ENCODE measurements at places on chromosomes 4 and X.

DNA sequence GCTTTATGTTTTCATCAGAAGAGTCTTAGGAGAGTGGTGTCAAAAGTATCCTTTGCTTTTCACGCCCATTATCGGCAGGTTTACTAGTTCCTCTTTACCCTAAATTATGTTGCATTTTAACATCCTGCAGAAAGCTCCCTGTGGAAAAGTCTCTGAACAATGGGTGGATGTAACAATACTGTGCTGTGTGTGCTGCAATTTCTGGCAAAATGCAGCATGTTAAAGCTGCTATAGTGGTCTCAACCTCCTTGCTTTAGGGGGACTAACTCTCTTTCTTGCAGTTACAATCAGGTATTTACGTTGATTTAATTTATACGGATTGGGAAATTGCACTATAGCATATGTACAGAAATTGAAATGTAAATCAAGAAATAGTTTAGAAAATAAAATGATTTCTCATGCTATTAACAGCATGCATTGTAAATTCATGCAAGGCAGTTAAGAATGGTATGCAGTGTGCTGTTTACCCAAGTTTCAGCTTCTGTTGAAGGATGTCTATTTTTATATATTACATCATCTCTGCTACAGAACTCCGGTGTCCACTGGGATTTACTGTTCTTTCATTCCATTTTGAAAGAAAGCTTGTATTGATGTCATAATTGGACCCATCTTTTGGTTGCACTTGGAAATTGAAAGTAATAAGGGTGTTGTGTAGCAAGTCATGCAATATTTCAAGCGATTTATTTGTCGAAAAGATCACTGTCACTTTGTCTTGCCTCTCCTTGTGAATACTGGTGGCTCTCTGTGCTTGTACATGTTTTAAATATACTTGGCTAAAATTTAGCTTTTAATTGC lies 145.7 kb downstream of the RAPGEF2 start:
- DNase-seq, result peak; percentile 42

GRCh38 chrX:128891554-128891953 lies 631.7 kb downstream of the SMARCA1 start:
- DNase-seq, result no peak

- DNase-seq, result no peak
These were observed 363.8 kb upstream of the FTHL17 start for GRCh38 chrX:31435592-31435991.

DNA sequence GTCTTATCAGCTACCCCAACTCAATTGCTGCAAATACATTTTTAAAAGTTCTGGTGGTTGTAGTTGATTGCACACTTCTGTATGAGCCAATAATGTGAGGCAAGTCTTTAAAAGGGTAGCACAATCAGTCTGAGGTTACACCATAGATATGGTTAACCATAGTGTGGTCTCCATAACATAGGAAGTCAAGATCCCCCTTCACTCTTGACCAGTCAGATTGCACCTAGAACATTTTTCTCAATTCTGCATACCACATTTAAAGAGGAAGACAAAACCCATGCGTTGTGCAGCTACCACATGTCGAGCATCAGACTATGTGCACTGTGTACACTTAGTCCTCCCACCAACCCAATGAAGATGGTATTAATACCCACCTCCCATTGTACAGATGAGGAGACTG lies 26.5 kb upstream of the CYBB start:
- DNase-seq, result no peak

DNA sequence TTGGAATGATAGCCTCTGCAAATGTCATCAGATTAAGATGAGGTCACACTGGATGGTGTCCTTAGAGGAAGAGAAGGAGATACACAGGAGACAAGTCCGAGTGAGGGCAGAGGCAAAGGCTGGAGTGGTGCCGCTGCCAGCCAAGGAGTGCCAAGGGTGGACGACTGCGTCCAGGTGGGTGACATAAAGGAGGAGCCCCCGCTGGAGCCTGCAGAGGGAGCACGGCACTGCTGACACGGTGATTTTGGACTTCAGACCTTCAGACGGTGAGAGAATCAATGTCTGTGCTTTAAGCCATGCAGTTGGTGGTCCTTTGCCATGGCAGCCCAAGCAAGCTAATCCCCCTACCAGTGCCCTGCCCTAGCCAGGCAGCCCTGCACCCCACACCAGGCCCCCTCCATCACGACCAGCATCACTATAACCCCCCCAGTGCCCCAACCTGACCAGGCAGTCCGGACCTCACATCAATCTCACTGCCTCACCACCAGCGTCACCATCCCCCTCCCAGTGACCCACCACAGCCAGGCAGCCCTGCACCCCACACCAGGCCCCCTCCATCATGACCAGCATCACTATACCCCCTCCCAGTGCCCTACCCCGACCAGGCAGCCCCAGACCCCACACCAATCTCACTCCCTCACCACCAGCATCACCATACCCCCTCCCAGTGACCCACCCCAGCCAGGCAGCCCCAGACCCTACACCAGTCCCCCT lies 130.0 kb downstream of the HMX1 start:
- DNase-seq, result no peak

- no peak for DNase-seq
These were observed 295.4 kb downstream of the CFAP47 start for GRCh38 chrX:36214924-36215323.

GRCh38 chr4:56160636-56161035 lies 211.9 kb downstream of the CEP135 start:
- DNase-seq, result no peak

GRCh38 chrX:1534301-1535168 lies 2.5 kb downstream of the P2RY8 start:
- DNase-seq, result no peak

- DNase-seq, result no peak
These were observed 479.2 kb downstream of the GBA3 start for GRCh38 chr4:23171976-23172375.

DNA sequence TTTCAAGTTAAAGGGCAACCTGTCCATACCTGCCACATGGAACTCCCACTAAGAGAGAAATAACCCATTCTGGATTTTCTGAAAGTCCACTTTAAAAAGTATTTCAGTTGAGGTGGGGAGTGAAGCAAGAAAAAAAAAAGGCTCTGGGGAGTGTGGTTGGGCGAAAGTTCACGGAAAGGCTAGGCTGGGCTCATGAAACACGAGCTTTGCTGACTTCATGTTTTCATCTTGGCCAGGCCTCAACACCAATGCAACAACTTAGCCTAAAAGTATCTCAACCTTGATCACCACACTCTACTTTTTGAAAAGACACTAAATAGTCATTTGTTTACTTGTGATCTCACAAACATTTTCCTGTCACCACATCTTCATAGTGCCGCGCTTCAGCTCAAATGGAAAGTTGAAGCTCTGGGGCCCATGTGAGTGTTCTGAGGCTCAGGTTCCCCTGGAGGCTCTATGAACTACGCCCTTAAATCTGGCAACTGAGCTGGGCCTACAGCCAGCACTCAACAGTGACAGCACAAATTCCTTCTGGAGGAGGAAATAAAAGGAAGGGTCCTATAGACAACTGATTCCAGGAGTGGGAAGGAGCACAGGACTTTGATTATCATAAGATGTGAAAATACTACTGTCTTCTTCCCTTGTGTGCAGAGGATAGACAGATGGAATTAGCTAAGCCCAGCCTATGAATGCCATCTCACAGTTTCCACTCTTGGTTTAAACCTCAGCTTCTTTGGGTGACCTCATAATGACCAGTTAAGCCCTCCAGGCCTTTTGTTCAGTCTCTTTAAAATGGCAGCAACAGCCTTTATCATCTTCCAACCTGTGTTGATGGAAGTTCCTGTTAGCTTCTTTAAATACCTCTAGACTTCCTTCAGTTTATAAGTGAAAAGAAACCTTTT lies 5.1 kb downstream of the CD40LG start:
- DNase-seq, result no peak
